Activated CD4-positive, alpha-beta T cell treated with anti-CD3 and anti-CD28 coated beads for 4 hours (primary cell): ENCODE measurements at places on chromosomes 2 and 18.

DNA sequence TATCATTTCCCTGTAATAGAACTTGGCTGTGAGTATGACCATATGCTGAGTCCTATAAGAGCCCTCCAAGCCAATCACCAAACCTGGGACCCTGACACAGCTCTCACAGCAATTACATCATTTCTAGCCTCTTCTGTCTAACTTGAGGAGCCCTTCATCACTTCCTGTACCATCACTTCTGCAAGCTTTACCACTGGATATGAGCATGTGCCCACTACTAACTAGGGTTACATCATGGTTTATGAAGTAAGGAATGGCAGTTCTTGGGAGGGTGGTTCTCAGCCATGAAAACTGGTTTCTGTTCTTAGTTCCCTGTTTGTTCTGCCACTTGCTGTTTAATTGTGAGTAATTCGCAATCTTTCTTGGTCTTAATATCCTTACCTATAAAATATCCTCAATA lies 31.0 kb upstream of the EPB41L3 start:
- no peak for DNase-seq

GRCh38 chr18:10011061-10011460 lies 97.2 kb downstream of the VAPA start:
- no peak for DNase-seq

GRCh38 chr2:106638043-106638442 lies 150.9 kb downstream of the CD8B2 start:
- DNase-seq = no peak

DNA sequence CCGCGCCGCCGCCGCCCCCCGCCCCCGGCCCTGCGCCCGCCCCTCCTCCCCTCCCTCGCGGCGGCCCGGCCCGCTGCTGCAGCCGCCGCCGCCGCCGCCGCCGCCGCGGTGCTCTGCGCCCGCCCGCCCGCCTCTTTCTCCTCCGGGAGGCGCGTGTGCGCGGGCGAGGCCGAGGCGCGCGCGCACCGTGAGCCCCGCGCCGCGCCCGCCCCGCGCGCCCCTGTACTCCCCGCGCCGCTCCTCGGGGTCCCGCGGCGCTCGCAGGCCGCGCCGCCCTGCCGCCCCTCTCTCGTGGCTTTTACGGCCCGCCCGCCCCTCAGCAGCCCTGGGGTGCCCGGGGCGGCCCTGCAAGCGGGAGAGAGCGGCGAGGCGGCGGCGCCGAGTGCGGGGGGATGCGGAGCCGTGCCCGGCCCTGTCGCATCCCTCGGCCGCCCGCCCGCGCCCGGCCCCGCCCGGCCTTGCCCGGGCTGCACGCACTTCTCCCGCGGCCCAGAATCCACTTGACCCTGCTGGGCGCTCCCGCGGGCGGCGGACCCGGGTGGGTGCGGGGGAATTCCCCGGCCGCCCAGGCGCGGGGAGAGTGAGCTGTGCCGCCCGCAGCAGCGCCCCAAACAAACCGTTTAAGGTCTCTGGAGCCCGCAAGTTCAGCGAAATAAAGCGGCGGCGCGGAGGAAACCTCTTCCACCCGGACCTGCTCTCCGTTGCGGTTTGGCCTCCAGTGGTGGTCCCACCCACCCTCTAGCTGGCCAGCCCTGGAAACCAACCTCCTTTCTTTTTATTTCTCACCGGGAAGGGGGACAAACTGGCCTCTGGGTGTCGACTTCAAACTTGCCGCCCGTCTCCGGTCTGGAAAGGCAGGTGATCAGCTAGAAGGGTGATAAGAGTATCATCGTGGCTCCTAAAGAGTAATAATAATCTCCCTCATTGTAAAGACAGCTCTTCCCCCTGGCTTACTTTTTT lies 37.4 kb downstream of the AFF3 start:
- peak; percentile 11 for DNase-seq
